Left lung (tissue), 14 donors: ENCODE measurements at places on chromosomes 12 and 14. TPM values are rescaled to one million over a fixed set of nuclear protein-coding genes. Genes with fewer than 3 reads are reported as not detected.

- H3K4me1 ChIP-seq = no peaks in the 10 kb centered on the region
- no peak overlapping the region for H3K4me3 ChIP-seq
- DNase-seq = no peak
- H3K27ac ChIP-seq = no peak overlapping the region
- H3K36me3 ChIP-seq = no peaks in the 10 kb centered on the region
Observed at GRCh38 chr12:130424858-130425697, 87.4 kb downstream of the PIWIL1 start.

- H3K27ac ChIP-seq = no peak overlapping the region
- H3K4me3 ChIP-seq = no peak overlapping the region
- H3K27me3 ChIP-seq = no peaks in the 10 kb centered on the region
- H3K36me3 ChIP-seq = no peaks in the 10 kb centered on the region
Observed at GRCh38 chr12:128707488-128707887, 116.3 kb downstream of the SLC15A4 start.

DGKA gene
- 30.6 TPM for total RNA-seq

DNA sequence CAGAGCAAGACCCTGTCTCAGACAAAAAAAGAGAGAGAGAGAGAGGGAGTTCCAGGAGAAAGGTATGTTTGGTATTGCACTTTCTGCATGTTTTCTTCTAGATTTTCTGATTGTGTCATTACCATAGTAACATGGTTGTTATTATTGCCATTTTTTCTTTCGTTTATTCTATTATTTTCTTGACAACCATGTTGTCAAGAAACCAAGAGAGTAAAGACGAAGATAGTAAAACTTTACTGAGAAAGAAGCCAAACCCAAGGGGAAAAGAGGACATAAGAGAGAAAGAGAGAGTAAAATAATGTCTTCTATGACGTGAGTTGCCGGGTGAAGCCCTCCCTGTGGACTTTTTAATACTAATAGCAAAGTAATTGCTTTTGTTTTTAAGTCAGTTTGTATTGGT lies 1186.0 kb upstream of the SEL1L start:
- no peaks in the 10 kb centered on the region for H3K4me1 ChIP-seq
- no peak overlapping the region for H3K4me3 ChIP-seq
- H3K27ac ChIP-seq = no peak overlapping the region

DNA sequence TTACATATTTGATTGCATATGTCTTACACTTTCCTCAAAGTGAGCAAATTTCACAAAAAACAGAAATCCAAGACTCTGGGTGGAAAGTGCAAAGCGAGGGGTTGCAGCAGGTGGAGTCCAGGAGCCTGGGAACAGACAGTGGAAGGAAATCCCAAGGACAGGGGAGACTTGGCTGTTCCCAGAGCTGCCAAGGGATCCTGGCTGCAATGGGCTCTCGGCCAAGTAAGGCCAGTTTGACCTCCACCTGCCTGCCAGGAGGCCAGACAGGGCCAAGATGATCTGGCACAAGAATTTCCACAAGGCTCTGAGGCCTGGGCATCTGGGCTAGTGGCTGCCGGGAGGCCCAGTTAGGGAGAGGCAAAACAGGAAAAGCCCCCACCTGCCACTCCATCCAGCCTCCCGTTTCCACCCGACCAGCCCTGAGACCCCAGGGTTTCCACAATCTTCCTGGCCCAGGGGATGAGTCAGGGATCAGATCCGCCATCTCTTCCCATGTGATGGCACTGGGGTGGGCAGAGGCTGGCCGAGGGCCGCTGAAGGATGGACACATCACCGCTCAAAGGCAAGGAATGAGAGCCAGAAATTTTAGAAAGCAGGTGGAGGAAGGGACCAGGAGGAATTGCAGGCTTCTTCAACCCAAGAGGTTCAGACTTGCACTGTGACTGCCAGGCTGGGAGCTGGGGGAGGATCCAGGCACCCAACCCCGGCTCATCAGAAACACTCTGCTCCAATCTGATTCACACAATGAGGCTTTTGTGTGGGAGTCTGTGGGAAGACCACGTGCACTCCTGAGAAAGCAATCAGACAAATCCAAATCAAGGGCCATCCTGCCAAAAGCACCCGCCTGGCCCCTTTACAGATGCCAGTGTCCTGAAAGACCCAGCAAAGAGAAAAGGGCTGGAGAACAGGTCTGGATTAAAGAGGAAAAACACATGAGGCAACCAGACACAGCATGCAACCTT lies 16.3 kb downstream of the SCARB1 start:
- H3K4me3 ChIP-seq = no peak overlapping the region
- DNase-seq = no peak
- no peaks in the 10 kb centered on the region for H3K27me3 ChIP-seq
- peaks cover 30% of the 10 kb centered on the region for H3K4me1 ChIP-seq
- peak overlapping the region; percentile 5 for H3K27ac ChIP-seq

DNA sequence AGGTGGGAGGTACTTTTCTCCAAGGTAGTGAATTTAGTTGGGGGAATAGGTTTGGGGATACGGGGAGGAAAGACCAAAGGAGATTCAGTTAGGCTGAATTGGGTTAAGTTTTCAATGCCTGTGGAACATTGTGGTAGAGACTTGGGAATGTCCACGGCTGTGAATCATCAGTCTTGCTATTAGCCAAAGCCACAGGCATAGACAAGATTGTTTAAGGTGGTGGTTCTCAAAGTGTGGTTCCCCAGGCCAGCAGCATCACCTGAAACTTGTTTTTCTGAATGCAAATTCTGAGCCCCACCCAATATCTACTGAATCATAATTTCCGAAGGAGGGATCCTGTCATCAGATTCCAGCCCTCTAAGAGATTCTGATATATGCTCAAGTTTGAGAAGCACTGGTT lies 316.2 kb downstream of the EGLN3 start:
- no peaks in the 10 kb centered on the region for H3K4me1 ChIP-seq
- H3K4me3 ChIP-seq = no peak overlapping the region
- H3K27me3 ChIP-seq = no peaks in the 10 kb centered on the region
- no peaks in the 10 kb centered on the region for H3K36me3 ChIP-seq
- H3K27ac ChIP-seq = no peak overlapping the region
- DNase-seq = no peak
